ENCODE measurements at places on chromosomes 5 and 9. TPM values are rescaled to one million over a fixed set of nuclear protein-coding genes. Genes with fewer than 3 reads are reported as not detected.

The LECT2 gene
- not detected for total RNA-seq

The PCYOX1L gene
- total RNA-seq: 4.3 TPM

The PCDHGB3 gene
- 6.2 TPM for total RNA-seq

The TRPM6 gene
- under 0.01 TPM for total RNA-seq

The TAS2R1 gene
- total RNA-seq: not detected

The PCDH1 gene
- 0.29 TPM for total RNA-seq

The LCN15 gene
- not detected for total RNA-seq

The NUDCD2 gene
- 5.9 TPM for total RNA-seq

The DDX31 gene
- total RNA-seq: 10.9 TPM

The ARID3C gene
- total RNA-seq: not detected

The INSL6 gene
- total RNA-seq: not detected

- H3K27ac ChIP-seq: no peak overlapping the region
- H3K4me3 ChIP-seq: no peak overlapping the region
- H3K4me1 ChIP-seq: peaks cover 3% of the 10 kb centered on the region
- H3K27me3 ChIP-seq: peaks cover 24% of the 10 kb centered on the region
- no peaks in the 10 kb centered on the region for H3K36me3 ChIP-seq
- DNase-seq: peak; percentile 66
Observed at GRCh38 chr9:98801969-98802371, 5.5 kb upstream of the GALNT12 start.

GRCh38 chr5:83899326-83899970 lies 178.8 kb upstream of the HAPLN1 start:
- H3K27ac ChIP-seq: peak overlapping the region; percentile 40
- no peak overlapping the region for H3K4me3 ChIP-seq
- H3K27me3 ChIP-seq: no peaks in the 10 kb centered on the region
- H3K4me1 ChIP-seq: peaks cover 10% of the 10 kb centered on the region
- no peak for DNase-seq
- no peaks in the 10 kb centered on the region for H3K36me3 ChIP-seq

GRCh38 chr9:89488936-89489335 lies 9.0 kb downstream of the SEMA4D start:
- H3K27me3 ChIP-seq: no peaks in the 10 kb centered on the region
- no peaks in the 10 kb centered on the region for H3K4me1 ChIP-seq
- DNase-seq: no peak

DNA sequence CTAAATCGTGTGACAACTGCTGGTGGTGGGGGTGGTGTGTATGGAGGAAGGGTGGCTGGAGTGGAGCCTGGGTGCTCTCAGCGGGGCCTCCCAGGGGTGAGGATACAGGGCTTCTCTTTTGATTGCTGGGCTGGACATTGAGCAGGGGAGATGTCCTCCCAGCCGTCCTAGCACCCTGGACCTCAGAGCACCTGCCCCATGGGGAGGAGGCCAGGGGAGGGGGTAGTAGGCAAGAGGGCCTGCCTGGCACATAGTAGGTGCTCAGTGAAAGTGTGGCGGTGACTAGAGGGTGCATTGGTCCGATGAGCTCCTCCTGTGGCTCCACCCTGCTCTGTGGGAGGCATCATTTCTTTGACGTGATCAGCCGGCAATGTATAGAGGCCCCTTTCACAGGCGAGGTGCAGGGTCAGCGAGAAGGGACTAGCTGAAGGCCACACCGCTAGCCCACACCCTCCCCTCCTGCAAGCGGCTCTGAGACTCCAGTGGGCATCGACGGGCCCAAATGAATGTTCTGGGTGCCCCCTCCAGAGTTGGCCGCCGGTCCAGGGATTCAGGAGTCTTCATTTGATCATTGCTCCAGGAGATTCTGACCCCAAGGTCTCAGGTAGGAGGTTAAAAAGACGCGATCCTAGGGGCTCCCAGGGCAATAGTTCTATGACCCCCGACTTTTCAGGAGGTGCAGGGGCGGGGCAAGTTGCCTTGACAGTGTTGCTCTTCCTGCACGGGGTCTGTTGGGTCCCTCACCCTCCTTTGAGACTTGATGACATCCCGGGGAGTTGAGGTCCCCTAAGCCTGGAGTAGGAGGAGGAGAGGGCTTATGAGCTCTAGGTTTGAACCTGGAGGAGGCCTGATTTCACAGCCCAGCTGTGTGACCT lies 255.5 kb downstream of the PBX3 start:
- no peak overlapping the region for H3K4me3 ChIP-seq
- no peaks in the 10 kb centered on the region for H3K4me1 ChIP-seq
- H3K27me3 ChIP-seq: no peaks in the 10 kb centered on the region
- H3K36me3 ChIP-seq: no peaks in the 10 kb centered on the region

DNA sequence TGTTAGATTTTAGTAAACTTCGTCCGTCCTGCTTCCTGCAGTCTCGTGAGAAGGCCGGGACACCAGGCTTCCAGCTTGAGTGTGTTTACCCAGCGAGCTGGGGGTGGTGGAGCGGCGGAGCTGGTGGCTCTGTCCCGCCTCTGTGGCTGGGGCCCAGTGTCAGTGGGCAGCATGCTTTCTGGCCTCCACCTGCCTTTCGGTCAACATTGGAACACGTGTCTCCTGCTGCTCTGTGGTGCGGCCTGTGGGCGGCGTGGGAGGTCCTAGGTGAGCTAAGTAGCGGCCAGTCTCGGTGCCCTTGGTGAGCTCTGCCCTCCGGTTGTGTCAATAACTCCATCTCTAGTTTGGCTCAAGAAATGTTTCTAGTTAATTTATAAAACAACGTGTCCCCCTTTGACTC lies 125.9 kb downstream of the GADD45G start:
- H3K27ac ChIP-seq: no peak overlapping the region
- no peaks in the 10 kb centered on the region for H3K27me3 ChIP-seq
- no peaks in the 10 kb centered on the region for H3K36me3 ChIP-seq

DNA sequence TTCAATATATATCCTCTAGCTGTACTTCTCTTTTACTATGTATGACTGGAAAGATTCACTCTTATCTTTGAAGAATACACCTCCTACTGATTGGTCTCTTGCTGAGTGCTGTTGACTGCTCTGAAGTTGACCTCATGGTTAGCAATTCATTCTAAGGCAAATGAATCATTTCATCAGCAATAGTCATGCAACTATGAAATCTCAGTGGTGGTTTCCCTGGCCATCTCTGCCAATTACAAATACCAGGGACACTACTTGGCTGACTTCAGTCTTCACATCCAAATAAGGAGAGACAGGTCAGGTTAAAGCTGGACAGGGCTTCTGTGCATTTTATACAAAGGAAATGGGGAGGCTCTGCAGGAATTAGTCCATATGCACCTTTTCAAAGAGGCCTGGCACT lies 333.5 kb upstream of the ACTBL2 start:
- H3K27me3 ChIP-seq: no peaks in the 10 kb centered on the region
- DNase-seq: peak; percentile 56
- H3K36me3 ChIP-seq: no peaks in the 10 kb centered on the region
- no peak overlapping the region for H3K4me3 ChIP-seq
- H3K4me1 ChIP-seq: peaks cover 30% of the 10 kb centered on the region
- H3K27ac ChIP-seq: peak overlapping the region; percentile 86

DNA sequence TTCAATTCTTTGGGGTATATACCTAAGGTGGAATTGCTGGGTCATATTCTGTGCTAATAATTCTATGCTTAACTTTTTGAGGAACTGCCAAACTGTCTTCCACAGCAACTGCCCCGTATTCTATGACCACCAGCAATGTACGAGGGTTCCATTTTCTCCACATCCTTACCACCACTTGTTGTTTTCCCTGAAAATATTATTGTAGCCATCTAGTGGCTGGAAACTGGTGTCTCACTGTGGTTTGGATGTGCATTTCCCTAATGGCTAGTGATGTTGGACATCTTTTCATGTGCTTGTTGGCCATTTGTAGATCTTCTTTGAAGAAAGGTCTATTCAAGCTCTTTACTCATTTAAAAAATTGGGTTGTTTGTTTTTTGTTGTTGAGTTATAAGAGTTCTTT lies 30.7 kb downstream of the MSX2 start:
- no peak overlapping the region for H3K27ac ChIP-seq
- H3K36me3 ChIP-seq: no peaks in the 10 kb centered on the region
- H3K4me1 ChIP-seq: no peaks in the 10 kb centered on the region
- H3K27me3 ChIP-seq: peaks cover 12% of the 10 kb centered on the region
- DNase-seq: no peak

GRCh38 chr5:173288632-173289031 lies 39.6 kb downstream of the STC2 start:
- peaks cover 22% of the 10 kb centered on the region for H3K27me3 ChIP-seq
- DNase-seq: no peak
- no peak overlapping the region for H3K4me3 ChIP-seq
- H3K36me3 ChIP-seq: no peaks in the 10 kb centered on the region
- H3K4me1 ChIP-seq: peaks cover 17% of the 10 kb centered on the region

DNA sequence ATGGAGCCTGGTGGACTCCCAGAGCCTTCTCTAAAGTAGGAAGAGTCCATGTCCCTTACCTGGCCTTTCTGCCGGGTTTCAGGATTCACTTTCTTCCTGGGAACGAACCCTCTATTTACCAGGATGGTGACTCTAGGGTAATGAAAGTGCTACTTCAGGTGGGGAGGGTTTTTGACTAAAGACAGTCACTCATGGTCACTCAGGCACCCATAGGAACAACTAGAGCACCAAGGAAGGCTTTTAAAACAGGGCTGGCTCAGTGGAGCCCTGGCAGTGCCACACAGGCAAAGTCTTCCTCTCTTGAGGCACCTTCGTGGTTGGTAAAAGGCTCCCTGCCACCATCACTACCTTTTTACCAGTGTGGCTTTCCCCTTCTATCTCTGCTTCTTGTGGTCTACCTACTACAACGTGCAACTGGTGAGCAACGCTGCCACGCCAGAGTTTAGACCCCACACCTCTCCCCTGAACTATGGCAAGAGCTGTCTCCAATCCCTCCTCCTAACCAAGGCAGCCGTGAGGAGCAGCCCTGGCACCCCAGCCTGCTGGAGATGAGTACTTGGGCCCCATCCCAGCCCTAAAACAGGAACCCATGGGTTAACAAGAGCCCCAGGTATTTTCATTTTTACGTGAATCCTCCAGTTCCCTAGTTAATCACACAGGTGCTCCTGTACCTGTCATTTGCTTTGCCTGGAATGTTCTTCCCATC lies 3.5 kb downstream of the SURF1 start:
- no peaks in the 10 kb centered on the region for H3K27me3 ChIP-seq
- no peak overlapping the region for H3K4me3 ChIP-seq
- peak; percentile 54 for DNase-seq
- peaks cover 52% of the 10 kb centered on the region for H3K4me1 ChIP-seq

DNA sequence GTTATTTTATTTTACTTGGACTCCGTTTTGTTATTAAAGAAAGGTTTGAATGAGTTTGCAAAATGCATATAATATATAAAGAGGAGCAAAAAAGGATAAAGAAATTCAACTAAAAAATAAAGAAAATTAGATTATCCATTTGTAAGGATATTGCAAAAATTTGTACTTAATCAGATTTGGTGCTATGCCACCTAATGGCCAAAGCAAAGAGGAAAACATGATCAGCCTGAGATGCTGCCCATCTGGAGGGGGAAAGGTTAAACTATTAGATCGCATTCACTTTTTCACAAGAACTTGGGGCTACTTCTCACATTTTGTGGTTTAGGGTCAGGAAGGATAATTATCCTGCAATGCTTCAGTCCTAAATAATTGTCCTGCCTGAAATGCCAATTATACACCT lies 350.6 kb downstream of the MLLT3 start:
- H3K36me3 ChIP-seq: no peaks in the 10 kb centered on the region
- H3K27ac ChIP-seq: no peak overlapping the region
- no peak for DNase-seq
- no peaks in the 10 kb centered on the region for H3K27me3 ChIP-seq

- no peak overlapping the region for H3K4me3 ChIP-seq
- no peaks in the 10 kb centered on the region for H3K36me3 ChIP-seq
- no peaks in the 10 kb centered on the region for H3K27me3 ChIP-seq
- peak; percentile 42 for DNase-seq
- no peak overlapping the region for H3K27ac ChIP-seq
Observed at GRCh38 chr5:135069895-135070657, 36.0 kb upstream of the PITX1 start.

DNA sequence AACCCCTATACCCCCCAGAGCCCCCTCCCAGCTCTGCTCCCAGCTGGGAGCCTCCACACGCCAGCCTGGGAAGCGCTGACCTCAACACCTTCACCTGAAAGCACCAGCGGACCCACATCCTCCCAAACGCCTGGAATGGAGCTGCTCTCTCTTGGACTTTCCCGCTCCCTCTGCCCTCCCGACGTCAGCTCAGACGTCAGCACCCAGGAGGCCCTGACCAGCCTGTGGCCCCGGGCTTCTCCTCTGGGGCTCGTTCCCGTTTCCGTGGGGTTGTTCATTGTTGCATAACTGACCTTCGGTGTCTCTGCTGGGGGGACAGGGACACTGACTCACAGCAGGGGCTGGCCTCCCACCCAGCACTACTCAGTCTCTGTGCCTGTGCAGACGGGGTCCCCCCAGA lies 35.0 kb upstream of the SLC6A3 start:
- no peak overlapping the region for H3K27ac ChIP-seq
- peaks cover 23% of the 10 kb centered on the region for H3K36me3 ChIP-seq
- H3K4me1 ChIP-seq: no peaks in the 10 kb centered on the region
- DNase-seq: peak; percentile 93
- H3K27me3 ChIP-seq: no peaks in the 10 kb centered on the region

Measured in osteoblast (primary cell).